ENCODE measurements at places on chromosomes 7 and 10.
A peak's percentile ranks its signal among the peaks of the same experiment; 100 is the strongest.

- DNase-seq = no peak
Measured at GRCh38 chr7:22438994-22439393, 61.0 kb downstream of the STEAP1B start.

DNA sequence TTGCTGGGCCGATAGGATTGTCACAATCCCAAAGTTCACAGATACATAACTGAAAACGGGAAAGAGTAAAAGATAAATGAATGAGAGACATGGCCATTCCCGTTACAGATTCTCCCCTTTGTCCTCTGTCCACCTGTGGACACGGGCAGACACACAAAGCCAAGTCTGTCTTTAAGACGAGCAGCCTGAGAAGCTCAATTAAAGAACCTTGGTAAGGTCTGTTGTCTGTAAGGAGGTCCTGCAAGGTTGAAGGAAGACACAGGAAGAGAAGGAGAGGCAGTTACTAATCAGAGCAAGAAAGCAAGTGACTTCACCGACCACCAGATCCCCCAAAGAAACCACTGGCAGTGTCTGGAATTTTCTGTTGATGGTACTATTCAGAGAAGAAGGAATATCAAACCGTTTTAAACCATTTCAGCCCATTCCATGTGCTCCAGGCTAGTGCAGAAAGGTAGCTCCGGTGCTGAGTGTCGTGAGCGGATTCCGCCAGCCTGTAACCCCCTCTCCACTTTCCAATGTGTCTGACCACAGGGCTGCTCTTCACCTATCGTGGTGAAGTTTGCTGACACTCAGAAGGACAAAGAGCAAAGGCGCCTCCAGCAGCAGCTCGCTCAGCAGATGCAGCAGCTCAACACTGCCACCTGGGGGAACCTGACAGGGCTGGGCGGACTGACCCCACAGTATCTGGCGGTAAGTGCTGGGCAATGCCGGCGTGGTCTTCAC, 252.6 kb downstream of the CELF2 start:
- peak; percentile 70 for DNase-seq

DNA sequence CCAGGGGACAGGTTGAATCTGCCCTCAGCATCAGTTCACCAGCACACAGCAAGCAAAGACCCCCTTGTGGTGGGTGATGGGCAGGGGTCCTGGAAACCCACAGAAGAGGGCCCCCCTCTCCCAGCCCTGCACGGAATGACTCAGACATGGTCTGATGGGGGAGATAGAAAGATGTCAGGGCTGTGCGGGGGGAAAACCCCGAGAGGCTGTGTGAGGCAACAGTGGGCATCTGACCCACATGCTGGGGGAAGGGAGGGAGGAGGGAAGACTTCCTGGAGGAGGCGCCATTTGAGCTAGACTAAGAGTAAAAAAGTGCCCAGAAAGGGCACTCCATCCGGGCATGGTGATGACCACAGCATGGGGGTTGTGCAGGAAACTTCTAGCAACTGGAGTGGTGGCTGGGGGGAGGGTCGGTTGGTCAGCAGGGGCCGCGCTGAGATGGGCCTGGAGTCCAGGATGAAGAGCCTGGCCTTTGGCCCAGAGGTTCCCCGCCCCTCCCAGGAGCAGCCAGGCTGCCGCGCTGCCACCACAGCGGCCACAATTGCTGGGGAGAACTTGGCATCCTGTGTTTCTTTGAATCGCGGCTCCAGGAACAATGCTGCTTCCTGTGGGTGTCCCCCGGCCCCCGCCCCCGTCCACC, 2.5 kb downstream of the LFNG start:
- peak; percentile 77 for DNase-seq

DNA sequence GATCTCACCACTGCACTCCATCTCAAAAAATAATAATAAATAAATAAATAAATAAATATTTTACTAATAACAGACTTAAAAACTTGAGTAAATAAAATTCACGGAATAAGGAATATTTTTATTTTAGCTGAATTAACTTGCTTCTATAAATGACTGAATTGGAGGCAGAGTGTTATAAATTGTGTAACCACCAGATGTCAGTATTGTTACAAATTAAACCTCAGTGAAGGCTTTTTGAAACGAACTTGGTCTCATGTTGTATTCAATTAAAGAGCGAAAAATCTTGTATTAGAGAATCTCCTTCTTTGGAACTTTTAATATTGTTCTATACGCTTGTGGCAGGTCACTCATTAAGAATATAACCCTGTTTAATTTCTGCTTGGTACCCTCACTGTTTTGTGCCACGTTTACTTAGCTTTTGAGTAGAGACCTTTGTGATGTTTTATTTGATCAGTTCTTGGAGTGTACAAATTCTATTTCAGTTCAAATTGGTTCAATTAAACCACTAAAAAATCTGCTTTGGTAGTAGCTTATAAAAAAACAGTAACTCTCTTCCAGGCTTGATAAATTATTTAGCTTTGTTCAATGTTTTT, 45.6 kb upstream of the SCIN start:
- DNase-seq = no peak

- DNase-seq = no peak
Measured at GRCh38 chr10:5361966-5362365, 2.8 kb upstream of the UCN3 start.

- DNase-seq = no peak
Measured at GRCh38 chr7:113086431-113086888, at the start of gene GPR85. Gene GPR85, minus strand, starts transcription at chr7:113086827. Its CDS starts 2,106 bp downstream, at chr7:113084721.

DNA sequence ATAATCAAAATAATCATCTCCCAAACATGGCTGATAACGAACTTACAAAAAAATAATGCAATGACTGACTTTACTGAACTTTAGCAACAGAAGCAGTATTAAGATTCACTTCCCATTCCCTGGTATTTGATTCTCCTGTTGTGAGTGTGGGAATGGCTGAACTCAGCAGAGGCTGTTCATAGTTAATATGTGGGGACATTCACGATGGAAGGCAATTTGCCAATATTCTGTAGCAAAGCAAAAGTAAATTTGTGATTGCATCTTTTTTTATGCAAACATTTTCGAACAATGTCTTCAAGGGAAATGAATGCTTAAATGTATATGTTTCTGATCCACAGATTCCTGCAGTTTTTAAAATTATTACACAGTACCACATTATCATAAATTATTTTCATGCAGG, 431.7 kb upstream of the KLF6 start:
- no peak for DNase-seq

DNA sequence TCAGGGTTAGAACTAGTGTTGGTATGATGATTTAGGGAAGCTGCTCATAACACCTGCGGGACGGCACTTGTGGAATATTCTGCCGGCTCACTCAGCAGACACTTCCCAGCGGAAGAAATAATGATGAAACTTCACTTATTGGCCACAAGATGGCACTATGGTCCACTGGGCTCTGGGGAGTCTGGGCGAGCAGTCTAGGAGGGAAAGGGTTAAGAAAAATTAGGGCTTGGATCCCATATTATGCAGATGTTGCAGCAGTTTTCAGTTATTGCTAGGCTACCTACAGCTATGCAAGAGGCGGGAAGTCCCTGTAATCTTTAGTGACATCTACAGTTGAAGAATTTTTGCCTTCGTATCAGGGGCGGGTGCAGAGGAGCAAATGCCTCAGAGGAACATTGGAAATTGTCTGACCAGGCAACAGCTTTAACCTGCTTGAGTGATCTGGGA, 238.7 kb upstream of the PRSS58 start:
- DNase-seq = no peak

- DNase-seq = no peak
Measured at GRCh38 chr7:139603282-139603681, 79.8 kb downstream of the CLEC2L start.

GRCh38 chr7:112550468-112551060, 69.8 kb downstream of the LSMEM1 start:
- peak; percentile 9 for DNase-seq

- no peak for DNase-seq
Measured at GRCh38 chr7:55109404-55110167, 90.8 kb downstream of the EGFR start.

- no peak for DNase-seq
Measured at GRCh38 chr10:31820778-31821369, 107.8 kb downstream of the ARHGAP12 start.

DNA sequence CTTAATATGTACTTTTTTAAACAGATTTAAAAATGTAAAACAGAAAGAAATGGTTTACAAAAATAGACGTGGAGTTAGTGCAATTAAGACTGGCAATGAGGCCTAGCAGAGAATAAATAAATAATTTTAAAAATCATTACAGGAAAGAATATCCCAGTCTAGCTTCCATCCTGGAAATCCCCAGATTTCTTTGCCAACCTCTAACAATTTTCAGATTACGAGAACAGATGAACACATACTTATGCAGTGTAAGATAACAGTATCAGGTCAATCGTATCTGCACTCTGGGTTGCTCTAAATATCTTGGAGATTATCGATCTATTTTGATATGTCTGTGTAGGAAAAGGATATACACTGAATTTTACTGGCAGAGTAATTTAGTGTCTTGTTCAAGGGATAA, 210.5 kb downstream of the SEMA3A start:
- DNase-seq = no peak

DNA sequence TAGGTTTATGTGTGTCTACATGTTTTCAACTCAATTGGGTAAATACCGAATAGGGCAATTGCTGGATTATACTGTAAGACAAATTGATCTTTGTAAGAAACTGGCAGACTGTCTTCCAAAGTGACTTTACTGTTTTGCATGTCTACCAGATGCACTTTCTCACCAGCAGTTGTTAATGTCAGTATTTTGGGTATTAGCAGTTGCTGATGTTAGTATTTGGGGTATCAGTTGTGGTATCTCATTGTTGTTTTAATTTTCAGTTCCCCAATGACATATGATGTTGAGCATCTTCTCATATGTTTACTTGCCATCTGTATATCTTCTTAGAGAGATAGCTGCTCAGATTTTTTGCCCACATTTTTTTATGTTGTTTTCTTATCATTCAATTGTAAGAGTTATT, 10.6 kb downstream of the PDE6C start:
- DNase-seq = no peak

- DNase-seq = no peak
Measured at GRCh38 chr10:46223064-46223480, 63.7 kb upstream of the ANTXRL start.
